Stimulated activated CD4-positive, alpha-beta T cell treated with anti-CD3 and anti-CD28 coated beads, Interleukin-1b, Interleukin-23, amount 100 ng/mL, for 24 hours (primary cell): ENCODE measurements at places on chromosomes 12 and 14.

DNA sequence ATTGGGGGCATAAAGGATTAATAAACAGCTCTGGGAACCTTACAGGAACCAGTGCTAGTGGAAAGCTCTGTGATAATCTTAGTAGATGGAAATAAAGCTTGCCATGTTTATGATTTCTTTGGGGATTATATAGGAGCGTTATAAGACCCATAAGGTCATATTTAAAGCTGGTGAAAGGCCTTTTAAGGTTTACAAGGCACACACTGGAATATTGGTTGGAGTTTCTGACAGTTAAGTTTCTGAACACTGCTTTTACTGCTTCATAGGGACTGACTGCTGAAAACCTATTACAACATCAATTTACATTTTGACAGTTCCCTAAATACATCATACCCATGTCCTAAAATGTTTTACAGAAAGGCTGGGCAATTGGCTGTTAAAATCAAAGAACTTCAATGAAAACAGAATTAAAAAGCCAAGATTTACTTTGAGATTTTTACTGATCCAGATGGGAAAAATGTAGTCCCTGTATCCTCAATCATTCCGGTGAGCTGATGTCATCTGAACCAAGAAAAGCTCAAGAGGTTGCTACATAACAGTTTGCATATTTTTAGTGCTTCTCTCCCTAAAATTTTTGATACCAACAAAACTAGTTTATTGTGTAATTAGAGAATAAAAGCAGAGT is 153.7 kb upstream of the IGF1 start:
- no peak for DNase-seq

DNA sequence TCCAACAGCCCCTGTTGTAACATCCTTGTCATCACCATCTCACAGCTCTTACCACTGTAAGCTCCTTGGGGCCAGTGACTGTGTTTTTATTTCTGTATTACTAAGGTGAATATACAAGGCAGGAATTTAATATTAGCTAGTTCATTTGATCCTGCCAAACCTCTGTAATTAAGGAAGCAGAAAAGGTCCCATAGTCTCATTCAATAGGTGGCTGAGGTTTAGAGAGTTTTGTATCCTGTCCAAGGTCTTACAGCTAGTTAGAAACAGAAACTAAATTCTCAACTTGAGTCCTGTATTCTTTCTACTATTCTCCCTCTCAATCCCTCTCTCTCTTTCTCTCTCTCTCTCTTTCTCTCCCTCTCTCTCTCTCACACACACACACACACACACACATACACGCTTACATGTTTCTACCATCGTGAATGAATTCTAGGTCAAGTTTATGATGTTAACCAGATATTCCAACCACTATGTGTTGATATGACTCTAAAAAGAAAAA is 543 bp upstream of the GLIPR1 start:
- no peak for DNase-seq

GRCh38 chr14:75537071-75537470 is 14.8 kb downstream of the BATF start:
- DNase-seq, result no peak

DNA sequence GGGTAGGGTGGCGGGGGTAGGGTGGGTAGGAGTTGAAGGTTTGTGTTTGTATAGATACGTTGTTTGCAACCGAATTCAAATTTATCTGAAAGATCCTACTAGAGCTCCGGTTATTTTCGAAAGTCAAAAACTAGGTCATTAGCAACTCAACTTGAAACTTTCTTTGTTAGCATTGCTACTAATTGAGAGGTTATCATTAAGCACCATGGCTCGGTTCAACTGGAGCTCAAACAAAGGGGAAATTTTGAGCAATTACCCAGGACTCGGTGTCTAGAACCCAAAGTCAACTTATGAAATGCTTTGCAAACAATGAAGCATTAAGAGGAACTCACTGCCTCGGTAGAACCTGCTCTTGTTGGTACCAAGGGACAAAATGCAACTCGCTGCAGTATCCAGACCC is 207.7 kb downstream of the BCAT1 start:
- DNase-seq, result no peak

- DNase-seq, result no peak
Observed at GRCh38 chr12:124456652-124457152, 110.7 kb downstream of the NCOR2 start.

DNA sequence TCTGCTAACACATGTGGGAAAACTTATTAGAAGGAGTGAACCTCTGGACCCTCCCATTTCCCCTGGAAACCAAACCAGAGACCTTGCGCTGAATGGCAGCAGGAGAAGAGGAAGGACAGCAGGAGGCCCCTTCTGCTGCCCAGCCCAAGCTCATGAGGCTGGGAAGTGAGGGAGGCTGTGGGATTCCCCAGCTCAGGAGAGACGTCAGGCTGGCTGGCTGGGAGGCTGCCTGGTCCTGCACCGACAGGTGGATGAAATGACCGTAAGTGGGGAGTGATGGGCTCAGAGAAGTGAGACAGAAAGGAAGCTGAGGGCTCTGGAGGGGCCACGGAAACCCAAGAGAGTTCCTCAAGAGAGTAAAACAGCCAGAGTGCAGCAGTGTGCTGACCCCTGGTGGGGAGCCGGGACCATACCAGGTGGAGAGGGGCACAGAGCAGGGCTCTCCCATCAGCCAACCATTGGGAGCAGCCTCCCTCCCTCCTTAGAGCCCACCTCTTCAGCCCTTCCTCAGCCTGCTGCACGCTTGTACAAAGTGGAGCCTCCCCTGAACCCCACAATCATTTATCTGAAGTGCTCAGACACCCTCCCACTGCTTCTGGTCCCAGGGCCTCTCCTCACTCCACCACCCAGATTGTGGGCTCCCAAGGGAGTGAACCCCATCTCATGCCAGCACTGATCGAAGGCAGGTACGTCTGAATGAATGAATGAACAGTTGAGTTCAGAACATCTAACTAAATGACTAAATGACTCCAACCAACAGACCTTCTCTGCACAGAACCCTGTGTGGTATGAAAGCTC is 14.0 kb downstream of the TAMALIN start:
- DNase-seq, result no peak

DNA sequence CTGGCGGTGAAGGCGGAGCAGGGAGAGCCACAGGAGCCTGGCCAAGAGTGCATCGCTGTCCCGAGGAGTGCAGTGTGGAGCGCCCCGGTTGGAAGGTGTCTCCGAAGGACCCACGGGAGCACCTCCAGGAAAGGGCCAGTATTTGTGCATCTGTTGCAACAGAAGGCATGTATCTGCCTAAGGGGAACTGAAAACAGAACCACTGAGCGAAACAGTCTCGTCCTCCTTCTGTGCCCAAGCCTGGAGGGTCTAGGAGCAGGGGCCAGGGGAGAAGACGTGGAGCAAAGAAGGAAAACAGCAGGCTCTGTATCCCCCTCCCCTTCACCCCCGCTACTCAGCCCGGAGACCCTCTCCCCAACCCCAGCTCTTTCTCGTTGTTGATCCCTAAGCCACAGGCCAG is 5.3 kb upstream of the LRRC10 start:
- DNase-seq, result no peak

GRCh38 chr14:99459481-99460100 is 21.1 kb downstream of the SETD3 start:
- no peak for DNase-seq

- DNase-seq, result no peak
Observed at GRCh38 chr12:116806845-116807440, 68.8 kb downstream of the RNFT2 start.

GRCh38 chr14:34098045-34098984 is 147.4 kb upstream of the EGLN3 start:
- DNase-seq, result no peak

GRCh38 chr12:129579879-129580278 is 323.9 kb downstream of the TMEM132D start:
- no peak for DNase-seq

DNA sequence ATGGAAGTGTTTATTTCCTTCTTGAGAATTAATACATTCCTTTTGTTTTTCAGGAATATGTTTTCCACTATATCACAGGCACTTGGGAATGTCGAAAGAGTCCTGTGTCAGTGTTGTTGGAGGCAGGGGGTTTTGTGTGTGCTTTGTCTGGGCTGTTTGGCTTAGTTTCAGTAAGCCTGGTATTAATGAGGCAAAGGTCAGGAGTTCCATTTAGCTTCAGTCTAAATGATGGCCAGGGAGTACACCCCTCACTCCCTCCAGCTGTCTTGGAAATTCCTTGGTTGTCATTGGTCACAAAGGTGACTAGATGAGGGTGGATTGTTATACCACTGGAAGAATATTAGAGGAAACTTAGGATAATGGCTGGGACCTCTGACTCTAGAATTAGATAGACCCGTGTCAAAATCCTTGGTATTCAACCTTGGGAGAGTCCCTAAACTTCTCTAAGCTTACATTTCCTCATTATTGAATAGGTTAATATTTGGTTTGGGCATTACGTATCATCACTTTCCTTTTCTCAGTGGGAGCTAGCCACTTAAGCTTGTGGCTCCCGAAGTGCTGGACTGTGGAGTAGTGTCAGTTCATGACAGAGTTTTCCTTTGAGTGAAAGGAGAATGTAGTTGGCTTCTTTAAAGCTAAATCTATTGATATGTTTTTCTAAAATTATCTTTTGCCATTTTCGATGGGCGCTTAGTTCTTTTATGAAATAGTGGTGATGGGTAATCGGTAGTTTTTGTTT is 5.2 kb downstream of the FRS2 start:
- DNase-seq, result no peak

GRCh38 chr14:19920021-19920657 is at the start of gene OR4K5:
Gene OR4K5, plus strand, starts transcription at chr14:19920607. Its CDS starts 0 bp downstream, at chr14:19920607.
- DNase-seq, result no peak

- no peak for DNase-seq
Observed at GRCh38 chr14:81771651-81772275, 238.1 kb upstream of the SEL1L start.

GRCh38 chr14:104138098-104138717 is at the start of gene KIF26A:
Gene KIF26A, plus strand, starts transcription at chr14:104138587. Its CDS starts 136 bp downstream, at chr14:104138723.
- DNase-seq, result no peak

- DNase-seq, result no peak
Observed at GRCh38 chr12:44750468-44750867, 125.6 kb downstream of the NELL2 start.

DNA sequence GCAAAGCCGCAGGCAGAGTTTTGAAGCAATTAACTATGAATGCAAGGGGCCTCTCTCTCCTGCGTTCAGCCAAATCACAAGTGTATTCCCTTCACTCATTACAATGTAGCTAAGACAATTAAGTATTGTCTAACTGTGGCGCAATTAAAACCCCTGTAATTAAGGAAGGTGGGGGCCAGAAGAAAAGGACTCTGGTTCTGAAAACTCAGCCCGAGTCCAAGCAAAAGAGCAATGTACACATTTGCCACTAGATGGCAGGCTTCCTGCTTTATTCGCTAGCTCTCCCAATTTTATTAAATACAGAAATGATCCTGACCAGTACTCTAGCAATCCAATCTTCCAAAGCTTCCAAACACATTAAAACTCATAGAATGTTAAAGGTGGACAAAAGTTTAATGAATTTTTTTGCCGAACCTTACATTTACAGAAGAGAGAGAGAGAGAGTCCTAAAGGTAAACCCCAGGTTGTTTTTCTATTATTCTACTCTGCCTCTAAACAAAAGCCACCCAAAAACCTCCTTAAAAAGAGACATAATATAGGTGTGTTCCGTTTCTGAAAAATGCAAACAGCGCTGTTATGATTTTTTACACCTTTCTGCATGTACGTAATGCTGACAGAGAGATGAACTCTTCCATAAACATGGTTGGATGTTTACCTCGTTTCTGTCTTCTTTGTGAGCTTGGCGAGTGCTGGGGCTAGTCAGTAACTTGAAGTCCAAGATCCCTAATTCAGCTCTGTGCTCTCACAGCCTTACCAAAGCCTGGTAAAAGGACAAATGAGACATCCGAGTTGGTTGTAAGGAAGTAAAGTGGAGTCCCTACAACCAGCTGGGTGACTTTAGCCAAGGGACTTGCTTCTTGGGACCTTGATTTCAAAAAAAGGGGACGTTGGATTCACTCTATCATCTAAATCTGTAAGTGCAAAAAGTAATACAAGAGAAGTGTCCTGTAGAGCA is 50.9 kb upstream of the VASH1 start:
- DNase-seq, result no peak

DNA sequence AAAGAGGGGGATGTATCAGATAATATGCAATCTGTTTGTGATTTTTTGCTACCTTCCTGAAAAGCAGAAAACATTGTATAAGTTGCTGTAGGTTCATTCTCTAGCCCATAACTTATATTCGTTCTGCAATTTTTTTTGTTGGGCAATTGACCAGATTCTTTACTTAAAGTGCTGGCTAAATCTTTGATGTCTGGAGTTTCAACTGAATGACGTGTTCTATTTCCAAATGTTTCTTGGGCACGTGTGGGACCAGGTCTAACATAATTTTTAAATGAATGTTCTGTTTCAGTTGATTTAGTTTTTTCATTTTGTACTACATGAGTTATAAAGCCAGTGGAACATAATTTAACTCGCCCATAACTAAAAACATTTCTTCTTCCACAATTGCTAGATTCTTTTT is 3.8 kb downstream of the MLH3 start:
- DNase-seq, result no peak

DNA sequence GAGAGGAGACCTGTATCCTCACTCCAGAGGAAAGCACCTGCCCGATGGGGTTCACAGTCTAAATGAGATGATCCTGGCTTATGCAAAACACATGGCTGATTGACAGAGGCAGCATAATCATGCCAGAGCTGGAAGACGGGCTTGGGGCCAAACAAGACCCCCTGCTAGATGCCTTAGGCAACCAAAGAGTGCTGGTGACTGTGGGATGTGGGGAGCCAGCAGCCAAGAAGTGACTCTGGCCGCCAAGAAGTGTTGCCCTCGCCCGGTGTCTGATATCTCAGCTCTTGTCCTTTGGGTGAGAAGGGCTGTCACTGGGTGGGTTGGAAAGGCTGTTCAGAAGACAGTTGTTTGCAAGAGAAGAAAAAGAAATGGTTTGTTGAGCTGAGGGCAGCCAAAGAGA is 56.7 kb downstream of the PLEKHG3 start:
- no peak for DNase-seq

DNA sequence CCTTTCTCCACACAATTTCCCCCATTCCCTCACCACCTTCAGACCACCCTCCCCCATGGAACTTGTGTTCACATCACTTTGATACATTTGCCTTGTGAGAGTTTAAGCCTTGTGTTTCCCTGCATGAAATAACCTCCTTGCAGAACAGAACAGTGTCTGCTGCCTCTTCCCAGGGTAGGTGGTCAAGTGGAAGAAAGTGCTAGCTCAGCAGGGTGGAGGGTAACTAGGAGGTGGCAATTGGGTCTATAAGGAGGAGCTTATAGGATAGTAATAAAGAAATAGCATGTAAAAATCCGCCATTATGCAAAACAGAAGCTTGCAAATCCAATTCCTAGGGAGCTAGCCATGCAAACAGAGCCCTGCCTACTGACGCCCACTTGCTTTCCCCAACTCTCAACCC is 13.9 kb upstream of the KRT8 start:
- no peak for DNase-seq

DNA sequence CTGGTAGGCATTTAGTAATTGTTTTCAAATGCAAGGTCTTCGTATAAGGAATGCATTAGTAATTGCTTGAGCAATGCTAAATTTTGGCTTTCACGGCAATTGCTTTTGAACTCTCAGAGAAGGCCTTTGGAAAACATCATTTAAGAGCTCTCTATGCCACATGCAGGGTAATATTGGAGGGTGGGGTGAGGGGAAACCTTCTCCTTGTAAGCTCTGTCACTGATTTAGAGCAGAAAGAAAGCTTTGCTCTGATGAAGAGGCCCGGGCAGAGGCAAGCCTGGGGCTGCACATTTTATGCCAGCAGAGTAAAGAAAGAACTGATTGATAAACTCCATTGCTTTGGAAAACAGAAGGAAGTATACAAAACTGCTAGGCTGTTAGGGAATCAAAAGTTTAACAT is 70.9 kb downstream of the TRIM9 start:
- no peak for DNase-seq

- no peak for DNase-seq
Observed at GRCh38 chr12:76124456-76124855, 40.0 kb upstream of the NAP1L1 start.
